Common myeloid progenitor, CD34-positive (primary cell): ENCODE measurements at places on chromosomes 6 and 20.

- DNase-seq: no peak
Measured at GRCh38 chr20:40631119-40631631, 57.9 kb downstream of the MAFB start.

- peak; percentile 89 for DNase-seq
Measured at GRCh38 chr20:50635676-50636600, 55.4 kb downstream of the RIPOR3 start.

- DNase-seq: no peak
Measured at GRCh38 chr6:163300838-163301237, 113.7 kb upstream of the QKI start.

GRCh38 chr6:33578164-33578563, 1.9 kb downstream of the BAK1 start:
- no peak for DNase-seq

DNA sequence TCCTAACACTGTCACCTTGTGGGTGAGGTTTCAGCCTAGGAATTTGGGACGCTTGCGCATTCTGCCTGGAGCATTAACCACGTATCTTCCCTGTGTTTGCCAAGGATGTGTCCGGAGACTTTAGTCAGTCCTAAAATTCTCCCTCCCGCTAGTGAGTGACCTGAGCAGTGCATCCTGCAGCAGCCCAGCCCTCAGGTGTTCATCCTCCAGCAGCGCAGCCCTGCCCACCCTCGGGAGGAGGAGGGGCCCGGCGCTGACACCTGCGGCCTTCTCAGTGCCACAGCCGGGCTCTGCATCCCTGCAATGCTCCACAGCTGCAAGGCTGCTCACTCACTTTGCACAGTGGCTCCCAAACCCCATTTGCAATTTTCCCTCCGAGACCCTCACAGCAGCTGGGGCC, 79.5 kb downstream of the ERMARD start:
- no peak for DNase-seq

DNA sequence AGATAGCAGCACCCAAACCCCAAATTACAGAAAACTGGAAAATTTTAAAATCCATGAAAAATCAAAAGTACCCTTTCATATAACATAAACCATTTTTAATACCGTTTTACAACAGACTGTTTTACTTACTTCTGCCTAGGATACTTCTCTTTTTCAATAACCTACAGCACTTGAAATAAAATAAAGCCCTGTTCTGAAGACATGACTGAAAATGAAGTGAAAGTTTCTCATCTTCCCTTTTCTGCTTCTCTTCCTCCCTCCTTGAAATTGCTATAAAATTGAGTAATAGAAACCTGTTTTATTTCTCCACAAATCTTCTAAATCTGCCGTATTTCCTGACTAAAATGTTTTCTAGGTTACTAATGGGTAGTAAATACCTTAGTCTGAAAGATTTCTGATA, 20.3 kb downstream of the MMS22L start:
- DNase-seq: no peak

GRCh38 chr6:46953921-46954320, 32.2 kb upstream of the ADGRF5 start:
- DNase-seq: no peak

GRCh38 chr6:144346719-144347447, 61.7 kb downstream of the UTRN start:
- no peak for DNase-seq

DNA sequence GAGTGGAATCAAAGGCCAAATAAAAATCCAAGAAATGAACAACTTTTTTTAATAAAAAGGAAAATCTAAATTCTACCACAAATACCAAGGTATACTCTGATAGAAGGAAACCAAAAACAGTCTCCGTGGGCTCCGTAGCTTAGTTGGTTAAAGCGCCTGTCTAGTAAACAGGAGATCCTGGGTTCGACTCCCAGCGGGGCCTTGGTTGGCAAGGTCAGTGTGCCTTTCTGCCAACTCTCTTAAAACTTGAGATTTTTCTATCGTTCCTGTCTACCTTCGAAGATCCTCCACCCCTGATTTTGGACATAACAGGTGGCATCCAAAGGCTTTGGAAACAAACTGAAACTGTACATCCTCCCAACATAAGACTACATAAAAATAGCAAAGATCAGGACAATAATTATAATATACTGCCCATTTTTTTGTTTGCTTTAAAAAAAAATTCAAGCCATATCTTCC, 197.9 kb downstream of the TRIM27 start:
- DNase-seq: no peak

DNA sequence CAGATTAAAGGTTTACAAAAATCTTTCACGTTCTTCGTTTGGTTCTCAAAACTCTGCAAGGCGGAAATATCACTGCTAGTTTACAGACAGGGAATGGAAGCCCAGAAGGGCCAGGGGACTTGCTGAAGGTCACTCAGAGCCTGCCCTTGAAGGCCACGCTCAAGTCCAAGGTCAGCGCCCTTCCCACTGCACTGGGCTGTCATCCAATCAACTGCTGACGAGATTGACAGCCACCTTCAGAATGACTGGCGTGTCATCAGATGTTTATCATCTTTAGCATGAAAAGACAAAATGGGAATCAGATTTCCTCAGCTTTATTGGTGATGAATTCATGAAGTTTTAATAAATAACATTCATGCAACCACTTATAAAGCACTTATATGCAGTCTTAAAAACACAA, 16.5 kb downstream of the RNASET2 start:
- DNase-seq: no peak

DNA sequence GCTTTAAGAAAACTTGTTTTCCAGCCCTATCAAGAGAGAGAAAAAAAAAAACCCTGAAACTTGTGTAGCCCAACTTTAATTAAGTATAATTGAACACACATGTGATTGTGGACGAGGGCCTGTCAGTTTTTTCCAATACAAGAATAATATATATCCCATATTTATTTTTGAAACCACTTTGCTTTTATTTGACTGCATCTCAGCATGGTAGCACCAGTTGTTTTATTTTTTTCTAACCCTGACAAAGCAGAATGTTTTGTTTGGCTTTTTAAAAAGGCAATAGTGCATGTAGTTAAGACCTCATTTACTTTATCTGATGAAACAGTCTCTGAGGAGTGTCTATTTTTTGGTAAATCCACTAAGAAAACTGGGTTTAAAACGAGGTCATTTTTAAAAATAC, 257.7 kb downstream of the CDKAL1 start:
- no peak for DNase-seq

GRCh38 chr20:36369739-36370138, 63.6 kb downstream of the DLGAP4 start:
- DNase-seq: no peak

GRCh38 chr6:124887872-124888580, 74.2 kb upstream of the RNF217 start:
- DNase-seq: no peak

- no peak for DNase-seq
Measured at GRCh38 chr6:73400656-73401055, 6.0 kb downstream of the DDX43 start.

DNA sequence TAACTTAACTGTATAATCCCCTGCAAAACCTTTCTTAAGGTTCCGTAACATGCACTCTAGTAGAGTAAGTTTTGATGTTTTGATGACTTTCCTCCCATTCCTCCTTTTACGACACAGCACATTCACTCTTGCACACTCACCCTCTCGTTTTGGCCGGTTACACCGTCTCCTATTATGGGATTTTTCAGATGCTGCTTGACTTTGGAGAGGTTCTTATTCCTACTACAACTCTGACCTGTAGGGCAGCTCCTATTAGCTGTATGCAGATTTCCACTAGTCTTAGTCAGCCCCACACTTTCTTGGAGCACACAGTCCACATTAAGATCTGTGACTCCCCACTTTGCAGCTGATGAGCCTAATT, 223.7 kb upstream of the SYNCRIP start:
- no peak for DNase-seq

GRCh38 chr20:59643615-59644061, 39.3 kb downstream of the PHACTR3 start:
- DNase-seq: no peak

- DNase-seq: no peak
Measured at GRCh38 chr6:28425944-28426541, 17.2 kb downstream of the ZSCAN23 start.

- DNase-seq: no peak
Measured at GRCh38 chr6:157017861-157018260, 240.7 kb downstream of the ARID1B start.

GRCh38 chr6:160733050-160733646, 31.1 kb downstream of the PLG start:
- DNase-seq: peak; percentile 56

DNA sequence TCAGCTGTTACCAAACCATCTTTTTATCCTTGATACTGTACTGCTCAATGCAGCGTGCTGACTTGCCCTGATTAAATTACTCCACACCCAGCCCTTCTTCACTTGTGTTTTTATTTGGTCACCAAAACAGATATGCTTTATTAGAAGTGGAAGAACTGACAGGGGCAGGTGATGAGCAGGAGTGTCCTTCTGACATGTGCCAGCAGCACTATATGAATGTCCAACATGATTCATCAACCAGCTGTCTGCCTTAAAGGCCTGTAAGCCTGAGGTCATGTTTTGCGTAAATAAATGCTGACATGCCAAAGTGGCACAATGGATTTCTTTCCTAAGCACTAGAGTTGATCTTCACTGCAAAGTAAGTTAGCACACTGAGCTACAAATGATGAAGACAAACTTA, 15.4 kb downstream of the POPDC3 start:
- DNase-seq: no peak

- peak; percentile 15 for DNase-seq
Measured at GRCh38 chr6:8027965-8028651, 36.1 kb downstream of the BLOC1S5 start.

DNA sequence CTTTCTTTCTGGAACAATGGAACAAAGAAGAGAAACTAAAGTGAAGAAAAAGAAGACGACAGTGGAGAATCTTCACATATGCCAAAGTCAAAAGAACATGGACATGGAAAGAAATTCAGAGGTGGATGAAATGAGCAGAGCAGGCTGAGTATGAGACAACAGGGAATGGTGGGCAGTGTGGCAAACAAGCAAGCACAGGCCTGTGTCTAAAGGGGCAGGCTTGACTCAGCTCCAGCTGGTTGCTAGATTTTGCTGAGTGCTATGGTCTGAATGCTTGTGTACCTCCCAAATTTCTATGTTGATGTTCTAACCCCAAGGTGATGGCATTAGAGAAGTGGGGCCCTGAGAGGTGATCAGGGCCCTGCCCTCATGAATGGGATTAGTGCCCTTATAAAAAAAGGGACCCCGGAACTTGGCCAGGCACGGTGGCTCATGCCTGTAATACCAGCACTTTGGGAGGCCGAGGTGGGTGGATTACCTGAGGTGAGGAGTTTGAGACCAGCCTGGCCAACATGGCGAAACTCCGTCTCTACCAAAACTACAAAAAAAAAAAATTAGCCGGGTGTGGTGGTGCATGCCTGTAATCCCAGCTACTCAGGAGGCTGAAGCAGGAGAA, 49.6 kb downstream of the ZMYND8 start:
- no peak for DNase-seq

DNA sequence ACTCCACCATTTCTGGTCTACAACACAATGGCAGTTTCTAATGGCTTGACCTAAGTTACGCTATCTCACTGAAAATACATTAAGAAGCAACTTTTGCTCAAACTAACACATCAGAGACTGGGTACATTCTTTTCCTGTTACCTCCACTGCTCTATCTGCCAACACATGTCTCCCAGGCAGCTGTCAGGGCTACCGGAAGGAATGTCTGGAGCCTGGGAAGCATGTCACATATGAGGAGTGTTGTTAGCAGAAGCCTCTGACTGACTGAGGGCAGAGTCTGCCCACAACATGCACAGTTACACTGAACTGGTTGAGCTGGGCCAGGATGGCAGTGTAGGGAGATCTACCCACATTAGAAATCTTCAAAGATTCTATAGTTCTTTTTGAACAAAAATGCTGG, 264.5 kb downstream of the KIF16B start:
- no peak for DNase-seq

DNA sequence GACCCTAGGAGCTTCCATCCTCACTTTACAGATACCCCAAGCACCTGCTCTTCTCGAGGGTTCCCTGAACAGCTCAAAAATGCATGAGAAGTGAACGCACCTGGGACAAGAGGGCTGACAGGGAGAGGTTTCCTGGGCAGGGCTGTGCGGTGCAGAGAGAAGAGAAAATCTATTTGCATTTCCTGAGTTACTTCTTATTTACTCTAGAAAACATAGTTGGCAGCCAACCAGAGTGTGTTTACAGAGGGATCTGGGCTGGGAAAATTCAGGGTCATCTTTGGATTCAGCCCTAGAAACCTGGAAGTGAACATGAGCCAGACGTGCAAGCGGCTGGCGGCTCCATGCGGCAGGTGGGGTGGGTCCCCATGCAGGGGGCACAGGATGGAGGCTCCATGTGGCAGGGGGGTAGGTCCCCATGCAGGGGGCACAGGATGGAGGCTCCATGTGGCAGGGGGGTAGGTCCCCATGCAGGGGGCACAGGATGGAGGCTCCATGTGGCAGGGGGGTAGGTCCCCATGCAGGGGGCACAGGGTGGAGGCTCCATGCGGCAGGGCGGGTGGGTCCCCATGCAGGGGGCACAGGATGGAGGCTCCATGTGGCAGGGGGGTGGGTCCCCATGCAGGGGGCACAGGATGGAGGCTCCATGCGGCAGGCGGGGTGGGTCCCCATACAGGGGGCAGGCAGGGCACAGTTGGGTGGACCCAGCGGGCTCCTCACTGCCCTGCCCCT, 342.0 kb downstream of the TAF4 start:
- DNase-seq: no peak

GRCh38 chr20:4066551-4066950, 51.2 kb upstream of the RNF24 start:
- no peak for DNase-seq

GRCh38 chr6:147135211-147135681, 69.0 kb upstream of the STXBP5 start:
- DNase-seq: peak; percentile 66

GRCh38 chr20:51554538-51555165, 12.1 kb upstream of the NFATC2 start:
- peak; percentile 72 for DNase-seq

DNA sequence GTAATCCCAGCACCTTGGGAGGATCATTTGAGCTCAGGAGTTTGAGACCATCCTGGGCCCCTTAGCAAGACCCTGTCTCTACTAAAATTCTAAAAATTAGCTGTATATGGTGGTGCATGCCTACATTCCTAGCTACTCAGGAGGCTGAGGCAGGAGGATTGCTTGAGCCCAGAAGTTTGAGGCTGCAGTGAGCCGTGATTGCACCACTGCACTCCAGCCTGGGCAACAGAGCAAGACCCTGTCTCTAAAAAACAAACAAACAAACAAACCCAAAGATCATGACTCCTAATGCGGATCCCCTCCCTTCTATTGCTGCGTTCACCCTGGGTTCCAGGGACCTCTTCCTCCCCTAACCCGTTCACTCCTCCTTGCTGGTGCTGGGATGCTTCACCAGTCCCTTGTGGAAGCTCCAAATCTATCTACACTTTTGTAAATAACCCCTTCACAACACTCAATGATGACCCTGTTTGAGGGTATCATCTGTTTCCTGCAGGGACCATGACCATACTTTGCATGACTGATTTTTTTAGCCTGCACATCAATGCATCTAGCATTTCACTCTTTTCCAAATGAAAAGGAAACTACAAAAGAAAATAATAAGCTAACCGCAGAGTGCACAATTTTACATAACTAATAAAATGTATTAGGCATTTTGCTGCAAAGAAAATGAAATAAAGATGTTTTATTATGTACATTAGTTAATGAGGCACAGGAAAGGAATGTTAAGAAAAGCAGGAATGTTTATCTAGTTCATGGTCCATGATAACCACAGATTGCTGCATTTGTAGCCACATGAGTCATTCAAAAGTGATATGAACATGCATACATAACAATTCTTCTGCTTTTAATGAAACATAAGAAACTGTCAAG, 30.5 kb upstream of the IPCEF1 start:
- DNase-seq: no peak
